Esophagus mucosa (tissue), 1 donor: ENCODE measurements at places on chromosomes 4 and X. TPM values are rescaled to one million over a fixed set of nuclear protein-coding genes. Genes with fewer than 3 reads are reported as not detected.

GRCh38 chrX:130981836-130982235 is 76.3 kb upstream of the ARHGAP36 start:
- no peak for ATAC-seq

DNA sequence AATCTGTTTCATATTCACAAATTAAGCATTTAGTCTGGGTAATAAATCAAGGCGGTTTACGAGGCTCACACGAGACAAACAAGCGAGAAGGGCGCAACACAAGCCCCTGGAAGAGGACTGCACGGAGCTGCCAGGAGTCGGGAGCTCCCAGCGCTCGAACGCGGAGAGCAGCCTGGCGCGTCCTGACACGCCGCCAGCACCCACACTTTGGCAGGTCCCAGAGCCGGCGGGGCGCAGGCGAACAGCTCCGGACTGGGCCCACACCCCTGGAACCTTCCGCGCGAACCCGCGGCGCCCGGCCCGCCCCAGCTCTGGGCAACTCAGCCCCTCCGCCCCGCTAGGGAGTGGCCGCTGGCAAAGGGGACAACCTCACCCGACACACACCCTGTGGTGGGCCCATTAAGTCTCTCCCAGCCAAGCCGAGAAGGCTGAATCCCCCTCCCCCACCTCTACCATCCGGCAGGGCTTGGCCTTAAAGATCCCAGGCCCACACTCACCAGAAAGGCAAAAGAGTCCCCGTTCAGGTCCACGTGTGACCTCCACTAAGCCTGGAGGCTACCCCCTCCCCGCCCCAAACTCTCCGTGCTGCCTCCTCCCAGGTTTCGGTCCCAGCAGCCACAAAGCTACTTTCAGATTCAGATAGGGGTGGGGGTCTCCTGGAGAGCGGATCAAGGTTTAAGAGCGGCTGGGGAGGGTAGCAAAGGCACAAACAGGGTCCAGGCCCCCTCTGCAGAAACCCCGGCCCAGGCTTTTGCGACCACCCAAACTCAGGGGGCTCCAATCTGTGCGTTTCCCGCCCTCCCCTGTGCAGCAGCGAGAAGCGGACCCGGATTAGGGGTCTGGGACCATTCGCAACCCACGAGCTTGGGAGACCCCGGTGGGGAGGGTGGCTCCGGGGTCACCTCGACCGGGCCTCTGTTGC is 47.5 kb upstream of the BCOR start:
- peak; percentile 79 for ATAC-seq

- ATAC-seq: peak; percentile 90
These were observed 14.8 kb downstream of the PJA1 start for GRCh38 chrX:69150281-69150960.

The IL2RG gene
- 1.9 TPM for total RNA-seq

The NXF2B gene
- total RNA-seq: not detected

The WDFY3 gene
- 46.7 TPM for total RNA-seq

The NLGN4X gene
- 1.00 TPM for total RNA-seq

DNA sequence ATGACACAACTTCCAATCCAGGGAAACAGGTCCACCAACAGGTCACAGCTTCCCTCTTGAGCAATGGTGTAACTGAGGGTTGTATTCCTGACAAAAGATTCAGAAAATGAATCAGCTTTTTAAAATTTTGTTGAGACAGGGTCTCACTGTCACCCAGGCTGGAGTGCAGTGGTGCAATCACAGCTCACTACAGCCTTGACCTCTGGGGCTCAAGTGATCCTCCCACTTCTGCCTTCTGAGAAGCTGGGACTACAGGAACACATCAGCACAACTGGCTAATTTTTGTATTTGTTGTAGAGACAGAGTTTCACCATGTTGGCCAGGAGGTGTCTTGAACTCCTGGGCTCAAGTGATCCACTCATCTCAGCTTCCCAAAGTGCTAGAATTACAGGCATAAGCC is 43.7 kb downstream of the SAT1 start:
- ATAC-seq: no peak

GRCh38 chrX:148534291-148534690 is 33.9 kb downstream of the AFF2 start:
- ATAC-seq: no peak

The IL2 gene
- not detected for total RNA-seq

GRCh38 chr4:106565727-106566126 is 197.1 kb upstream of the GIMD1 start:
- no peak for ATAC-seq
